ENCODE measurements at places on chromosomes 2 and 18. TPM values are rescaled to one million over a fixed set of nuclear protein-coding genes. Genes with fewer than 3 reads are reported as not detected.

Gene AGXT
- not detected for total RNA-seq

Gene TWIST2
- 1.8 TPM for total RNA-seq

Gene TMEM18
- total RNA-seq, result 12.1 TPM

Gene CDH19
- not detected for total RNA-seq

Gene UCN
- 0.38 TPM for total RNA-seq

Gene ITGB6
- under 0.01 TPM for total RNA-seq

Gene ZNF396
- total RNA-seq, result 0.29 TPM

Gene PRSS56
- total RNA-seq, result not detected

Gene NTSR2
- total RNA-seq, result not detected

Data from vein endothelial cell (primary cell).